NCI-H2227 treated with DMSO at 0.1 percent for 48 hours (cell line): ENCODE measurements at places on chromosomes 3 and 15.
A peak's percentile ranks its signal among the peaks of the same experiment; 100 is the strongest.

DNA sequence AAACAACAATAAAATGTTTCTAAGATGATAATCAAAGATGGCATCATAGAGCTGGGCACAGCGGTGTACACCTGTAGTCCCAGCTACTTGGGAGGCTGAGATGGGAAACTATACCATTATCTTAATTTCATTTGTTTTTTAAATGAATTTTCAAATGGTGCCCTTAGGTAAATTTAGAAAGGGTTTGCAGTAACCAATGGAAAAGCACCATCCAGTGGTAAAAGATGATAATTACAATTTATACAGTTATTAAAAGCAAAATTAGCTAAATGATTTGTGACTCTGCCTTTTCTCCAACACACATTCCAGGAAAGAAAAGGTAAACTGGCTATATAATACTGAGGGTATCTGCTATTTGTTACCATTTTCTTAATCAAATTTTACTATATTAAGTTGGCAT lies 14.4 kb upstream of the ANKRD28 start:
- DNase-seq: no peak

- DNase-seq: no peak
These were observed 9.1 kb downstream of the CCR4 start for GRCh38 chr3:32960404-32961170.

- DNase-seq: no peak
These were observed 7.6 kb downstream of the LPCAT4 start for GRCh38 chr15:34359416-34359815.

- DNase-seq: no peak
These were observed 131.7 kb upstream of the ZBED2 start for GRCh38 chr3:111726788-111727305.

- peak; percentile 1 for DNase-seq
These were observed 181.2 kb downstream of the WNT5A start for GRCh38 chr3:55305696-55306485.

- DNase-seq: no peak
These were observed 329.8 kb upstream of the LRRC3B start for GRCh38 chr3:26292780-26293179.

DNA sequence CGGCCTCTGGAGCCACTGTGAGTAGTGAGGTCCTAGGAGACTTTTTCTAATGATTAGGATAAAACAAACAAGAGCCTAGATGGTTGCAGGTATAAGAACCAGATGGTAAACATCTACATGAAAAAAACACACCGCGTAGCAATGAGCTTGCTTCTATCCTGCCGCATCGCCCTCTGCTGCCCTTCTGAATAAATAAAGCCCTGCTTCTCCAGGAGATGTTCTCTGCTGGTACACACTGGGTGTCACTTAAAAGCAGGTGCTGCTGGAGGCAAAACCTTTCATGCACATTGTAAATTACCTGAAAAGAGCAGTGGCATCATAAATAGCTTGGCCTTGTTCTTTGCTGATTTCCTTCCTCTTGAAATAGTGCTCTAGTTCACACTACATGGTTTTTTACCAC lies 164.4 kb upstream of the TOPAZ1 start:
- DNase-seq: no peak

GRCh38 chr3:50557915-50558314 lies 9.6 kb downstream of the C3orf18 start:
- DNase-seq: peak; percentile 10

- no peak for DNase-seq
These were observed 283.3 kb downstream of the ADAMTS17 start for GRCh38 chr15:100058458-100058857.

- DNase-seq: no peak
These were observed 130.8 kb downstream of the HCN4 start for GRCh38 chr15:73237910-73238309.

DNA sequence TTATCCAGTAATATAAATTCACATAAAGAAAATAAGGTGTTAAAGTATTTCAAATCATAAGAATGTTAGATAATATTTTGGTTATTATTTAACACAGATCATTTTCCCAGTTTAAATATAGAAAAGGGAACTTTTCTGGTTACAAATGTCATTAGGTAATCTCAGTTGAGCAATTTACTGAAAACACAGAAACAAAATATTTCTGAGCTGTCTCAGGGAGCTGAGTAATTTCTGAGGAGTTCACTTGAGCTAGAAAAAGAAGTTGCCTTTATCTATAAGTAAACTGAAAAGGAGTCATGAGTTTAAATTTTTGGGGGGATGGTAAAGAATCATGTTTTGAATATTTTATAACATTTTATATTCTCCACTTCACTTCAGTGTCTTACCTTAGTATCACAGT lies 855.4 kb upstream of the ARPP21 start:
- no peak for DNase-seq

GRCh38 chr3:159727506-159727905 lies 261.1 kb upstream of the IL12A start:
- DNase-seq: no peak
